ENCODE measurements at places on chromosomes 2 and 18. TPM values are rescaled to one million over a fixed set of nuclear protein-coding genes. Genes with fewer than 3 reads are reported as not detected.

Gene SLC14A1
- 0.81 TPM for polyA plus RNA-seq

Gene UGT1A10
- polyA plus RNA-seq, result not detected

Gene LRRC30
- not detected for polyA plus RNA-seq

DNA sequence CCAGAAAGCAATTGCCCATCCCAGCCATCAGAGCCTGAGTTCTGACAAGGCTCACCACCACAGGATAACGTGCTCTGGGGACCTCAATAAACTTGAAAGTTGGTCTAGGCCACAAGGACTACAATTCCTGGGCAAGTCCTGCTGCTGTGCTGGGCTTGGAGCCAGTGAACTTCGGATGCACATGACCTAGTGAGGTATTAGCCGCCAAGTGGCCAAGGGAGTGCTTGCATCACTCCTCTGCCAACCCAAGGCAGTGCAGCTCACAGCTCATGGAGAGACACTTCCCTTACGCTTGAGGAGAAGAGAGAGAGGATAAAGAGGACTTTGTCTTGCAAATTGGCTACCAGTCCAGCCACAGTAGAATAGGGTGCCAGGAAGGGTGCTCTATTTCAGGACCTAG is 219.6 kb downstream of the MBD2 start:
- no peak for DNase-seq

- DNase-seq, result no peak
These were observed 14.4 kb upstream of the SLC39A10 start for GRCh38 chr2:195642679-195643068.

- DNase-seq, result no peak
These were observed 156.7 kb downstream of the LPIN1 start for GRCh38 chr2:11903085-11903606.

DNA sequence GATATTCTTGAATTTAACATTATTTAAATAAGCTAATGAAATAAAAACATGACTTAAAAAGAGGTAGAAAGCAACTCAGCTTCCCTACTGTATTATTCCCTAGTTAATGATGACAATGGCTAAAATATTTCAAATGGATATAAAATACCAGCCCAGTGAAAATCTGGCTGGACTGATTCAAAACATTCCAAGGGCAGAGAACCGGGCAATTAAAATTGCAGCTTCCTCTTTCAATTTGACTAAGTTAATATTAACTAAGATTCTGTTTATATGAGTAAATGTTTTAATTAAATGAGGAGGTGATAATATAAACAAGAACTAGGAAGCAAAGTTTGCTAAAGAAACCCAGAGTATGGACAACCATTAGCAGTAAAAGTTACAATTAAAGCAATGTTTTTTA is 65.6 kb downstream of the RAPH1 start:
- DNase-seq, result no peak

DNA sequence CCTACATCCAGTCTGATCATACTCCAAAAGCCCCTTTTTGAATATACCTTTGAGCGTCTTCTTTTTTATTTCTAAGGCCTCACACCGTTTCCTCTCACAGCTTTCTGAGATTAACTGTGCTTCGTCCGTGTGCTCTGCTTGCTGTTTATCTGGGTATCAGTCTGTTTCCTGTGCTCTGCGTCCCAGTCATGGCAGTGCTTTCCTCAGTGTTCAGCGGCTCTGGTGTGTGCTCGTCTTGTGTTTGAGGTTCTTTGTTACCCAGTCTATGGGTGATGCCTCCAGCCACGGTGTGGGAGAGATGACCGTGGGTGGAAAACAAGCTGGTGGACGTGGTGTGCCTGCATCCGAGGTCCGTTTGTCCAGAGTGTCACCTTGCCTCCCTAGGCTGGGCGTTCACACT is 33.6 kb upstream of the BIN1 start:
- DNase-seq, result no peak

DNA sequence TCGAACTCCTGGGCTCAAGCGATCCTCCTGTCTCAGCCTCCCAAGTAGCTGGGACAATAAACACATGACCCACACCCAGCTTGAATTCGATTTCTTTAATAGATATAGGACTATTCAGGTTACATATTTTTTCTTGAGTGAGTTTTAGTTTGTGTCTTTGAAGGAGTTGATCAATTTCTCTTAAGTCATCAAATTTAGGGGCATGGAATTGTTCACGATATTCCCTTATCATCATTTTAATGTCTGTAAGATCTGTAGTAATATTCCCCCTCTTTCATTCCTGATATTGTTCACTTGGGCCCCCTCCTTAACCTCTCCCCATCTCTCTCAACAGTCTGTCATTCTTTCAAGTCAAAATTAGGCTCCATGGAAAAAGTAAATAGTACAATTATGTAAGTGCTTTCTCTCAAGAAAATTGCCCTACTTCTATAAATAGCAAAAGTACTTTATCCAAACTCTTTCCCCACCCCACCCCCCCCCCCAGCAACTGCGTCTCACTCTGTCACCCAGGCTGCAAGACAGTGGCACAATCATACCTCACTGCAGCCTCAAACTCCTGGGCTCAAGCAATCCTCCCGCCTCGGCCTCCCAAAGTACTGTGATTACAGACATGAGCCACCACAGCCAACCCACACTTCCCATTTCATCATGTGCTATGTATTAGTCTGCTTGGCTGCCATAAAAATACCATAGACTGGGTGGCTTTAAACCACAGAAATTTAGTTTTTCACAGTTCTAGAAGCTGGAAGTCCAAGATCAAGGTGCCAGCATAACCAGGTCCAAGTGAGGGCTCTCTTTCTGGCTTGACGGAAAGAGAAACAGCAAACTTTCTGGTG is 20.1 kb downstream of the WDR33 start:
- no peak for DNase-seq

DNA sequence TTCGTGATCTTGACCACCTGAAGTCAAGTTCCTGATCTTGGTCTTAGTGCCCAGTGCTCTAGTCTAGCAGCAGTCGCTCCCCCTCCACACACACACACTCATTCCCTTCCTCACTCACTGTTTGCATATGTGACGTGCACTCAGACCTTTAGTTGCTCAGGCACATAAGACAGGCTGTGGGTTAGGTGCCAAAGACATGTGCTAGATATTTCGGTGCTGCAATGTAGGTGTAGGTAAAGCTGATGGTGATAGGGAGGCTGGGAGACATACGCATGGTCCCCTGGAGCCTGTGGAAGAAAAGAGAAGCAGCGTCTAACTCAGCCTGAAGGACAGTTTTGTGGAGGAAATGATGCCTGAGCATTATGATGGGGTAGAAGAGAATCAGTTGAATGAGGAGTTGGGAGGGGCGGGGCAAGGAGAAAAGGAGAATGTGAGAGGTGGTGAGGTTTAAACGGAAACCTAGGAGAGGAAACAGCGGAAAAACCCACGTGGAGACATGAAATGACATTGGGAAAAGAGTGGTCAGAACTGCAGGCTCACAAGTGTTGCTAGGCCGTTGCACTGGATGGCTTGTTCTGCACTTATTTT is 3.8 kb downstream of the TTC39C start:
- no peak for DNase-seq

DNA sequence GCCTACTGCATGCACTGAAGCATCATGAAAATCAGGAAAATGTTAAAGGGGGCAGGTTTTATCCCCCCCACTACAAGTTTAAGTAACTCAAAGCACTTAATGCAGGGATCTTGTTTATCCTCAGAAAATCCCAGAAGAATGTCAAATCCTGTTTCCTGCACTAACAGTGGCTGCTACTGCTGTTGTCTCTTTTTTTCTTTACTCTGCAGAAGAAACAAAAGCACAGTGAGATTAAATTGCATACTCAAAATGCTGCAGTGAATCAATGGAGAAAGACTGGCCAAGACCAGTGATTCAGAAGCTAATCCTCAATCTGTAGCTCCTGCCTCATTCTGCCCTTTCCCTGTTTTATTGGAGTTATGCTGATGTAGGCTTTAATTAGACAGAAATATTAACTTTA is 332.3 kb upstream of the FIGN start:
- DNase-seq, result no peak

GRCh38 chr2:105895990-105896764 is 151.5 kb downstream of the NCK2 start:
- DNase-seq, result no peak

- no peak for DNase-seq
These were observed 48.3 kb upstream of the MYL1 start for GRCh38 chr2:210363261-210363660.

- no peak for DNase-seq
These were observed 250.6 kb downstream of the SMAD2 start for GRCh38 chr18:47679864-47680263.

DNA sequence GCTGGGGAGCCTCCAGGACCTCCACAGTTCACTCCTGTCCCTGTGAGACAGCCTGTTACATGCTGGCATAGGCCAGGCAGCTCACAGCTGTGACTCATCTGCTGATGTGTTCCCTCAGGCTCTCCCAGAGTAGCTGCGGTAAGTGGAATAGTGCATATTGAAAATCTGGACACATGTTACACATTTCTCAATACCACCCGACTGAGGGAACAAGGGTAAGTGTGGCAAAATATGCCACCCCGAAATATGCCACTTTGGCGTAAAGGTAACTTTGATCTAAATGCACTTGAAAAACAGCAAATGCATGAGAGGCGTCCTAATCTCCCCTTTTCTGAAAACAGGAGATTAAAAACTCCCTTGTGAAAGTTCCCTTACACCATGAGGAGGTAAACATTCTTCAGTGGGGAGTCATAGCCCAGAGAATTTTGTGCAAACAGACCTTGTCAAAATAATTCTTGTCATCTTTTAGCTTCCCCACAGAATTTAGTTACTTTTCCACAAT is 557.9 kb downstream of the CCDC85A start:
- peak; percentile 72 for DNase-seq

GRCh38 chr2:45636008-45636407 is 15.5 kb upstream of the PRKCE start:
- no peak for DNase-seq

GRCh38 chr18:57135699-57136098 is 11.2 kb upstream of the BOD1L2 start:
- no peak for DNase-seq

DNA sequence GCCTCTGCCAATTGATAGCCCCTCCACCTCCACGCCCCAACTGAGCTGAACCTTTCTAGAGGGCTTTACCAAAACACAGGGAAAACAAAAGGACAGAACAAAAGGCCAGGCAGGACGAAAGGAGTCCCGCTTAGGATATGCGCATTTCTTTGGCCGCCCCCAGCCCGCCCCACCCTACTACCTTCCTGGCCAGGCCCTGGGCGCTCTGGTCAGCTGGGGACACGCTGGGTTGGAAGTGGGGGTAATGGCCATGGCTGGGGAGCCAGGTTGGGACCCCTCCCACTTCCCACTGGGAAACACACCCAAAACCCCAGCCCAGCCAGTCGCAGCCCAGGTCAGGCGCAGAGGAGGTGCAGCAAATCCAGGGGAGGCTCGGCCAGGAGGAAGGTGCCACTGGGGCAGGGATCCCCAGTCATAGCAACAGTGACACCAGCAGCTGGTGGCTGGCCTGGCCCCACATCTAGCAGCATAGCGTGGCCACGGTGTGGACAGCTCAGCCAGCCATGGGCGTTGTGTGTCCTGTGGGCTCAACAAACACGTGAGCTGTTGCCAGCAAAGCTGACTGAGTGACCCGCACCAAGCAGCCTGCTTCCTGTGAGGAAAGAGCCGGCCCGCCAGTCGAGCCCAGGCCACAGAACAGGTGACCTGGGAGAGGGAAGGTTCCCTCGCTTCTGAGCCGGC is 24.6 kb upstream of the B3GNT7 start:
- no peak for DNase-seq

- DNase-seq, result no peak
These were observed 210.9 kb downstream of the PID1 start for GRCh38 chr2:229060147-229060546.

- DNase-seq, result no peak
These were observed 149.1 kb upstream of the CTAGE1 start for GRCh38 chr18:22566703-22567420.

DNA sequence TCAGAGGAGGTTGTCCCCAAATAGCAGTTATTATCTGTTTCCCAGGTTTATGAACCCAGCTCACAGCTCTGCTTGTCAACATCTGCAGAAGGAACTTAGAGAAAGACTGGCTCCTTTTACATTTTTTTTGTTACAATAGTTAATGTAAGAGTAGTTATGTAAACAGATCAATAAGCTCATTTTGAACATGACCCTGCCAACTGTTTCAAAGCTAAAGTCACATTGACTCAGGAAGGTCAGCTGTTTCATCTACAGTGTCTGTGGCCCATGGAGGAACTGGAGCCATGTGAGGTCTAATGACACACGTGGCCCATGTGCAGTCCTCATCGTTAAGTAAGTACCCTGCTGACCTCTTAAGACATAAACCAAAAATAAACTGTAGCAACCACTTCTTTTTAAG is 97.1 kb downstream of the SH3RF3 start:
- DNase-seq, result no peak

DNA sequence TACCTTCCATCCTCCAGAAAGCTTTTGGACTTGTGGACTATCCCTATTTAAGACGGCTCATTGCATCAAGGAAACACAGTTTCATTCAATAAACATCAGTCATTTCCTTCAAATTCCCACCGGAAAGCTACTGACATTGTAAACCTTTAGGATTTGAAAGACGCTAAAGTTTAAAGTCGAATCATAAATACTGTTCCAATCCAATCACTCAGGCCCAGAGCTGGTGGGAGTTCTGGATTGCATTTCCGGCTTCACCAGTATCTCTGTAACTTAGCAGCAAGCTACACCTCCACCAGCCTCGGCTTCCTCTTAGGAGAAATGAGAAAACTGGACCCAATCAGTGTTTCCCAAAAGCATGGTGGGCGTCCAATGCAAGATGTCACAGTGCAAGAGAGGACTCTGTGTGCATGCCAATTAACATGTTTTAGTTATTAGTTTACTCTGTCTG is 1.6 kb downstream of the WDFY1 start:
- DNase-seq, result peak; percentile 63

DNA sequence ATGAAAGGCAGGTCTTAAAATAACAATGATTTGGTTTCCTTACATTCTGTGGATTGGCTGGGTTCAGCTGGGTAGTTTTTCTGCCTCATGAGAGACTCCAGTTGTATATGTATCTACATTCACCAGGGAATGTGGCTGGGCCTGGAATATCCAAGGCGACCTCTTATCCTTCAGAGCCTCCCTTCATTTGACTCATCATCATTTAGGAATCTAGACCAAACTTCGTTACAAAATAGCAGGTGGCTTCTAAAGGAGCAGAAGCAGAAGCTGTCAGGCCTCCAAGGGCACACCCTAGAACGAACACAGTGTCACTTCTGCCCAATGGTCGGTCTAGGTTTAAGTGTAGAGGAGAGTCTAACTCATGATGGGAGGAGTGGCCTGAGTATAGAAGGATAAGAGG is 204.2 kb downstream of the EN1 start:
- no peak for DNase-seq

DNA sequence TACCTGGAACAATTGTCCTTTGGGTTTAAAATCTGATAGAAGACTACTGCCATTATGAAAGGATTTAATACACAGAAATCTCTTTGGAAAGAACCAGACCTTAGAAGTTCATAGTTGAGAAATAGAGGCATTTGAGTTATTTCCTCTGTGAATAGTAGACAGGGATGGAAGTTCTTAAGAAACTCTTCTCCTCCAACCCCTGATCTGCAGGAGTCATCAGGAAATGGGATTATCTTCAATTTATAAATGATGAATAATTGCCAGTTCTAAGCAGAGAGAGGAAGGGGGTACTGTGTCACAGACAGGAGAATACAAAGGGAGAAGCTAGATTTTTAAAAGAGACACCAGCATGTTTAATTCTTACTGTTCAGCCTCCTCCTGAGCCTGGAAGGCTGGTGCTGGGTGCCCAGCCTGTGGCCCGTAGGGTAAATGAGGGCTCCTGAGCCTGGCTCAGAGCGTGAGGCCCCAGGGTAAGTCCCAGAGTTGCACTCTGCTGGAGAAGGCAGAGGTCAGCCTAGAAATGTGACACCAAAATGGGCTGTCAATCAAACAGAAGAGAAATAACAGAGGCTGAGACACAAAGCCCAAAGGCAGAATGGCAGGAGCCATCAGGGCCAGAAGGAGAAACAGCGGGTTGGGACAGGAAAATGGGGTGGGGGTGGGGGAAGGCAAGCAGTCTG is 58.2 kb upstream of the PKDCC start:
- no peak for DNase-seq

All from hepatocyte (in vitro differentiated cells).